GM12878 (cell line): ENCODE measurements at places on chromosomes 5 and 9. TPM values are rescaled to one million over a fixed set of nuclear protein-coding genes. Genes with fewer than 3 reads are reported as not detected.

SMC5 gene
- total RNA-seq, result 21.1 and 21.7 TPM in 2 replicates

PTGS1 gene
- 1.2 TPM in 2 replicates for total RNA-seq

DNA sequence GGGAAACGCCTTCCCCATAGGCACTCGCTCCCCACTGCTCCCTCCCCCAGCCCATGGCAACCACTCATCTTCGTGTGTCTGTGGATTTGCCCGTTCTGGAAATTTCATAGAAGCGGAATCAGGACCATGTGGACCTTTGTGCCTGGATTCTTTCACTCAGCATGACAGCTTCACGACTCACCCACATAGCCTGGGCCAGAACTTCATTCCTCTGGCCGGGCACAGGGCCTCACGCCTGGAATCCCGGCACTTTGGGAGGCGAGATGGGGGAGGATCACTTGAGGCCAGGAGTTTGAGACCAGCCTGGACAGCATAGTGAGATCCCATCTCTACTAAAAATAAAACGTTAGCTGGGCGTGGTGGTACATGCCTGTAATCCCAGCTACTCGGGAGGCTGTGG lies 12.1 kb upstream of the DIPK1B start:
- DNase-seq, result no peak

GRCh38 chr5:19240170-19240569 lies 747.8 kb downstream of the CDH18 start:
- no peak for DNase-seq

- no peak for DNase-seq
Measured at GRCh38 chr5:172038167-172038566, 31.7 kb upstream of the FBXW11 start.

GRCh38 chr9:80143899-80144298 lies 572.1 kb downstream of the TLE4 start:
- DNase-seq, result no peak
